ENCODE measurements at places on chromosomes 16 and 17.

GRCh38 chr17:21082001-21082436, 39.2 kb upstream of the USP22 start:
- DNase-seq, result no peak

DNA sequence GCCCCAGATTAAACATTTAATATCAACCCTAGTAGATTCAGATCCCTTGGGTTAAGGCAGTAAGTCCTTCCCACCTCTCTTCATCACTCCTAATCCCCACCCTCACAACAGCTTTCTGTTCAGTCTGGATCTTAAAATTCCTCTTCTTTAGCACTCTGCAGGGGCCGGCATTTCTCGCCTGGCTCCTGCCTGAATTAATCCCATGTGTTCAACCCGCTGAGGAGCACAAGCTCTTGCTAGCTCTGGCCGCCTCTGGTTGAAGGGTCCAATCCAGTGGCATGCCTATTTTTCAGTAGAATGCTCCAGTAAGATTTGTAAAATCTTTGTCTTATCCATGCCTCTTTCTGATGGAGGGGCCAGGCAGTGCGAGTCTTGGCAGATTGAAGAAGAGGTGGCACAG, 59.2 kb downstream of the CYB5B start:
- no peak for DNase-seq

- DNase-seq, result no peak
Observed at GRCh38 chr16:19781226-19781625, 63.2 kb downstream of the IQCK start.

- no peak for DNase-seq
Observed at GRCh38 chr16:19830902-19831560, 53.6 kb downstream of the GPRC5B start.

GRCh38 chr17:78986048-78986648, 6.4 kb upstream of the LGALS3BP start:
- DNase-seq, result no peak

- peak; percentile 40 for DNase-seq
Observed at GRCh38 chr16:11356573-11357331, 11.5 kb downstream of the RMI2 start.

- DNase-seq, result no peak
Observed at GRCh38 chr17:49406421-49407061, 8.1 kb downstream of the PHB1 start.

DNA sequence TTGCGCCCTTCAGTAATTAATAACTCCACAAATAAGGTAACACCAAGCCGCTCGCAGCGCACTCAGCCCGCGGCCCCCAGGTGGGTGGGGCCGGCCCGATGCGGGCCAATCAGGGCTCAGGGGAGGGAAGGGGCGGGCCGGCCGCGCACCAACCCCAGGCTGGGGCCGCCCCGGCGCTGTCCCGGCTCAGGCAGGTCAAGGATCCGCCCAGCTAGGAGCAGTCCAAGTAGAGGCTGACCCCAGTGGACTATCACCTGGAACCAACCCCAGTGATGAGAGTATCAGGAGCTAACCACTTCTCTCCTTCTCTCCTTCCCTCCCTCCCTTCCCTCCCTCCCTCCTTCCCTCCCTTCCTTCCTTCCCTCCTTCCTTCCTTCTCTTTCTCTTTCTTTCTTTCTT, 110.8 kb downstream of the C16orf78 start:
- DNase-seq, result no peak

DNA sequence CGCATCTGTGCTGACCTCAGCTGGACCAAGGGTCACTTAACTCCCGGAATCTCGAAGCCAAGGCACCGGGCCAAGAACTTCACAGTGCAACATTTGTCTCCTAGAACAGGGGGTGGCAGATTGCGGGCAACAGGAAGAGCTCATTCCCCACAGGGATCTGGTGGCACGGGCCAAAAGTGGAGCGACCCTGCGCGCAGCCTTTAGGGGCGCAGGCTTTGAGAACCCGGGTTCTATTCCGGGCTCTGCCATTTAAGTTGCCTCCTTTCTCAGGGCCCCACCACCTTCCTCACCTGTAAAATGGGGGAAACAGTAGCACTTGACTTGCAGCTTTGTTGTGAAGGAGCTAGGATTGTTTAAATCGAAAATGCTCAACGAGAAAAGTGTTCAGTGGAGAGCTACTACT, 651 bp downstream of the SHMT1 start:
- no peak for DNase-seq

Measured in stimulated activated CD8-positive, alpha-beta memory T cell treated with anti-CD3 and anti-CD28 coated beads, Interleukin-12 subunit alpha, Interleukin-12 subunit beta, amount 100 ng/mL, for 1 hour (primary cell).